Activated T-cell treated with anti-CD3 and anti-CD28 coated beads for 24 hours (primary cell): ENCODE measurements at places on chromosomes 3 and 15.

DNA sequence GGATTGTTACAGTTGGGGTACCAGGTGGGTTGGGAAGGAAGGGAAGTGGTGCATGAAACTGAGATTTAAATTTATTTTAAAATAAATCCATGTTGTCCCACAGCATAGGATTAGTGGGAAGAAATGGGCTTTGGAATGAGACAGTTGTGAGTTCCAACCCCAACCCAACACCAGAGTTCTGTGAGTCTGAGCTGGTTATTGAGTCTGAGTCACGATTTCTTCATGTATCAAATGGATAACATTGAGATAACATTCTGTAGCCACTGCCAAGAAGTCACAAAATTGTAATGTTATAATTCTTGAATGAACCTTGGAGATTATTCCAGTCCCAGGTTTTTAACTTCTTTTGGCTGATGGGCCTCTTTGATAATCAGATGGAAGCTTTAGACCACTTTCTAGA, 13.7 kb downstream of the IFT122 start:
- DNase-seq, result no peak

GRCh38 chr15:27254055-27254454, 283.1 kb downstream of the GABRG3 start:
- no peak for DNase-seq

DNA sequence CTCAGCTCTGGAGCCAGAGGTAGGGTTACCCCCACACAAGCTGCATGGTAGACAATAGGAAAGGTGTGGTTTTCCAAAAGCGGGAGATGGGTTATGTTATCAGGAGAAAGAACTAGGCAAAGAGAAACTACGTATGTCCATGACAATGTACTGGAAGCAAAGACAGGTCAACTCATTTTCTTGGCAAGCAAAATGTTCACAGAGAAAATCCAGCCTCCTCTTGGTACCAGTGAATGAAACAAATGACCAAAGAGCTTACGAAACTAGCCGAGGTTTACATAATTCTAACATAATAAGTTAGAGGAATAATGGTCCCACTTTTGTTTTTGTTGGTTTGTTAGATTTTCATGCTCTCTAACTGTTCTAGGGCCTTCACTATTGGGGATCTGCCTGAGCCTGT, 338.1 kb upstream of the TGFBR2 start:
- no peak for DNase-seq

DNA sequence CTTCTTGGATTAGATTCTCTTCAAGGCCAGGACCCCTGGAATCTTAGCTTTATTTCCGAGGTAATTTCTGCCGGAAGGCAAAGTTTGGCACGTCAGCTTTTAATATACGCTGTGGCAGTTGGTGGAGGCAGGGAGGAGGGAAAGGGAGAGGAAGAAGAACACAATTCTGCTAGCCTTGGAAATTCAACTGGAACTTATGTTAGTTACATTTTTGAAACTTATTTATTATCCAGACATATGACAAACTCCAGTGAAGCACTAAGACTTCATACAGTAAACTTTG, 100.1 kb upstream of the TSC22D2 start:
- DNase-seq, result no peak

GRCh38 chr3:40019376-40019775, 210.0 kb downstream of the MYRIP start:
- no peak for DNase-seq

GRCh38 chr3:170149016-170149415, 32.5 kb downstream of the PHC3 start:
- DNase-seq, result no peak

DNA sequence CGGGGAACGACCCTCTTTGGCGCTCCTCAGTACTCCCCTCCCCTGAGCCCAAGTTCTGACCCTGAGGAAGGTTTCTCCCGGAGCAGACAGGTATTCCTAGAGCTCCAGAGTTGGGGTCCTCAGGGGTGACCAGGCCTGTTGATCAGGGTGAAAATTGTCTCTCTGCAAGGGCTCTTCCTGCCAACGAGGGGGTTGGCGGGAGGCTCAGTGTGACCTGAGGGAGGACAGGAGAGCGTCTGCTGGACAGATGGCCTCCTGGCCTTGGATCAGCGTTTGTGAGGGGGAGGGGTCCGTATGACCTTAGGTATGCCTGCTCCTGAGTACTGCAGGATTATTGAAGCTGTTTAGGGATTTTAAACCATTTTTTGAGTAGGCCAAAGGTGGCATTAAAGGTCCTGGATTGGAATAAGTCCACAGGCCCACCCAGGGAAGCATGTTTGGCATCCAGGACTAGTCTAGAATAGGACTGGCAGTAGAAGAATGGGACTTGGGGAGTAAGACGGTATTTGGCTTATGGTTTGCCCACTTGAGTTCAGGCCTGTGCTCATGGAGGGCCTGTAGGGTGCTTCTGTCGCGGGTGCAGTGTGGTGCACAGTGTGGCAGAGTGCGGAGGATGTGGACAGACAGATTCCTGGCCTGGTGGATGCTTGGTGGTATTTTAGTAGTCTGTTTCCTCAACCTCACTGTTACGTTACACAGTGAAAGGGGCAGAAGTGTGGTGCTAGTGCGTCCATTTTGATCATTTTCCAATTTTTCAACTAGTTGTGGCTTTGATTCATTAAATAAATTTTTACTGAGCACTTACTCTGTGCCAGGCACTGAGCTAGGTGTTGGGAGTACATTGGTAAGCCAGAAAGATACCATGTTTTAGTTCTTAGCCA, 959 bp downstream of the ZNF592 start:
- DNase-seq, result no peak

DNA sequence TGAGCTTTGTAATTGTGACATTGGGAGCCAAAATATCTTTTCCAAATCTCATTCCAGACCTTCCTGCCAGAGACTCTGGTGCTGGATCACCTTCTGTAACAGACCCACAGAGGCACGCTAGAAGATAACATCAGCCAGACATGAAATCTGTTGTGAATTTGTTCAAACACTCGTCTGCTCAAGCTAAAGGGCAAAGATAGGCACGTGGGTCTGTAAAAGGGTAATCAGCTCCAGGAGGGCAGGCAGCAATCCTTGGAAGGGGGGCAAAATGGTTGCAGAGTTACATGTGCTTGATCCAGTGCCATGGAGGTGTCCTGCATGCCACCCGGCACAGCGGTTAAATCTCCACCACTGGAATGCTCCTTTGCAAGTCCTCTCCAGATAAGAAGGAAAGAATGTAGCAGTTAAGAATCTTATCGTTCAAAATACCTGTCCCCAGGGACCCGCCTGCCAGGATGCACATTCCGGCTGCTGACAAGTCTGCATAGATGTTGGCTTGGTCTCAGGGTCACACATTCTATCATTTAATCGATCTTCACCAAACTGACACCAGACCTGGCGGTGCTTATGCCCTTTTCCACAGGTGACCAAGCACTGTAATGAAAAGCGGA, 74.8 kb downstream of the ADAMTS9 start:
- DNase-seq, result no peak

- no peak for DNase-seq
Measured at GRCh38 chr3:24410860-24411259, 83.8 kb downstream of the THRB start.
